Foreskin keratinocyte (primary cell): ENCODE measurements at places on chromosomes 13 and 19. TPM values are rescaled to one million over a fixed set of nuclear protein-coding genes. Genes with fewer than 3 reads are reported as not detected.
A peak's percentile ranks its signal among the peaks of the same experiment; 100 is the strongest.

Gene PRR20B
- total RNA-seq = not detected in 2 replicates

- no peak for DNase-seq
These were observed 3.8 kb upstream of the KPTN start for GRCh38 chr19:47487551-47488515.

DNA sequence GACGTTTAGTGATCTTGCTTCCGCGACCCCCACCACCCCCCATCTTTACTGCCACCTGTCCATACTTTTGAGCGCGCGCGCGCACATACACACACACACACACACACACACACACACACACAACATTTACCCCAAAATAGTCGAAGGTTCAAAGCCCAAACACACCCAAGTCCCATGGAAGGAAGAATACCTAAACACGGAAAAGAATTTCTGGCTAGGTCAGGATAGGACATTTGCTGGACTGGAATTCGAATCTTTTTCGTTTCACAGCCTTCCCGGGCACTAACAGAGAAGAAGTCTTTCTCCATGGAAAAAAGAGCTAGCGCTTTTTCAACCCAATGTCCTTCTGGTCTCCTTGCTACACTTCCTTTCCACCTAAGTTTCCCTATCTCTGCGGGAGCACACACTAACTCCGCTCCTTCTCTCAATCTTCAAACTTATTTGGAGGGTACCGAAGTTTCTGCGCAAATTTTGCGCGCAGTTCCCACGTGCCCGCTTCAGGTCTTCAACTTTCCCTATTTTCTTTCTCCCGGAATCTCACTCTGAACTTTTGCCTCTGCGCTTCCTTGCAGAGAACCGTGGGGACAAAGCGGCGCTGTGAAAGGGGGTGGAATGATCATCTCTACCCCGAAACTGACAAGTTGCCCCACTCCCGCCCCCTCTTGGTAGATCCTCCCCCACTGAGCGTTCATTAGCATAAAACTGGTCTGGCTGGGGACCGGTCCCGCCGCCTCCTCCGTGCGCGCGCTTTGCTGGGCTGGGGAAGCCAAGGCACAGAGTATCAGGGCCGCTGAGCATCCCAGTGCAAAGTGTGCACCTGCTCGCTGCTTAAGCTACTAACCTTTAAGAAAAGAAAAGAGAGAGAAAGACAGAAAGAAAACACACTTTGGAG, 2.7 kb downstream of the DACH1 start:
- no peak for DNase-seq

DNA sequence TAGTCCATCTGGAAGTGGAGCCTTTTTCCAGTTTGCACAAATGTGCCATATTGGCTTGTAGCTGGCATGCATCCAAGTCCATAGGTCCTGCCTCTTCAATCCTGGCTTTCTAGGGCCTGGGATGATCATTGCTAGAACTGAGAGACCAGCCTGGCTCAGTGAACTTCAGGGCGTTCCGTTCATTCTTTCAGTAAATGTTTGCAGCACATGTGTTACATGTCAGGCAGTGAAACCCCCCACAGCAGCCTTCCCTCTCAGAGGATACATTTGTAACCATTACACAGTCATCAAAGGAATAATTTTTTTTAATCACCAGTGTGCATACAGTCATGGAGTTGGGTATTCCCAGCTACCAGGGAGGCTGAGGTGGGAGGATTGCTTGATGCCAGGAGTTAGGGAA, 9.7 kb downstream of the FUT2 start:
- DNase-seq = no peak

Gene PLIN5
- not detected in 2 replicates for total RNA-seq

GRCh38 chr13:23512762-23513395, 57.3 kb upstream of the TNFRSF19 start:
- no peak for DNase-seq

Gene CERS4
- total RNA-seq = 5.2 and 9.9 TPM in 2 replicates

GRCh38 chr13:46615888-46616531, 63.0 kb downstream of the LRCH1 start:
- DNase-seq = no peak

DNA sequence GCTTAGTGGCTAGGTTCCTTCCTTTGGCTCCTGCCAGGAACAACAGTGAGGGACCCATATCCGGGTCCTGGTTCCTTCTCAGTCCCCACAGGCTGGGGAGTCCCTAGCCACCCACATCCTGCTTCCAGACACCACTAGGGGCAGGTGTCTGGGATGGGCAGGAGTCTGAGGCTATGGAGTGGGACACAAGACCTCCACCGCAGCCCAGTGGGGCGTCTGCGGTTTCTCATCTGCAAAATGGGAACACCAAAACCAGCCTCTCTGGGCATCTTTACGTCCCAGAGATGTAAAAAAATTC, 879 bp upstream of the FCGBP start:
- no peak for DNase-seq

GRCh38 chr13:51452361-51453206, at the start of gene INTS6:
TSS of gene INTS6 (minus strand) at chr13:51453036. CDS start at chr13:51452525, 511 bp downstream.
- peak; percentile 96 for DNase-seq

- no peak for DNase-seq
These were observed 101.8 kb upstream of the DIAPH3 start for GRCh38 chr13:60265566-60265965.

Gene C1QTNF9
- total RNA-seq = not detected in 2 replicates

Gene NAPSA
- 0.41 and 0.53 TPM in 2 replicates for total RNA-seq

Gene SYNGR4
- total RNA-seq = 0.11 TPM in 1 of 2 replicates, not detected in the other

Gene CEACAM16
- not detected in 2 replicates for total RNA-seq

DNA sequence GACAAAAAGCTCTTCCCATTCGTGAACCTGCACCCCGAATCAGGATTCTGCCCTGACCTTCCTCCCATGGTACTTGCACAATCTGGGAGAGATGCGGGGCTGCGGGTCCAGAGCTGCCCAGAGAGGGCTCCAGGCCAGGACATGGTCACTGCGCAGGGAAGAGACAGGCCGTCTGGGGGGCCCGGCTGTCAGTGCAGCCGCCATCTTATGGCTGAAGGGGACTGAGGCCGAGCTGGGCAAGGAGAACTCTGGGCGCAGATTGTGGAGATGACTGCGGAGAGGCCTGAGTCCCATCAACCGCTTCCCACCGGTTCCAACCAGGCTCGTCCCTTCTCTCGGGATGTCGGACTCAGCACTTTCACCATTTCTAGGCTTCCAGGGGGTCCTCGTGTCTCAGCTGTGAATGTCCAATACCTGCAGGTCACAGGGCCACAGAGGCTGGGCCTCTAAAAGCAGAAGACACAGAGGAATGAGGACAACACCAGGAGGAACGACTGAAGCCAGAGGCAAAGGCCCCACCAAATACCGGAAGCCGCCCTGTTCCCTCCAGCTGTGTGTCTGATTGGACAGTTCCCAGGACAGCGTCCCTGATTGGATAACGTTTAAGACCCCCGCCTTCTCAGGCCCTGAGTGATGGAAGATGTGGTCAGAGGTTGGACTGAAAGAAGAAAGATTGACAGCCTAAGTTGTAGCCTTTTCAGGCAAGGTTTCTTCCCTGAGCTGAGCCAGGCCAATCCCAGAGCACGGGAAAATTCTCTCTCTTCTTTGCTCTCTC, 117.1 kb upstream of the ZNF91 start:
- DNase-seq = no peak

Gene B3GNT3
- total RNA-seq = 6.5 and 11.5 TPM in 2 replicates

GRCh38 chr19:1725100-1726064, 27.9 kb upstream of the ONECUT3 start:
- no peak for DNase-seq

DNA sequence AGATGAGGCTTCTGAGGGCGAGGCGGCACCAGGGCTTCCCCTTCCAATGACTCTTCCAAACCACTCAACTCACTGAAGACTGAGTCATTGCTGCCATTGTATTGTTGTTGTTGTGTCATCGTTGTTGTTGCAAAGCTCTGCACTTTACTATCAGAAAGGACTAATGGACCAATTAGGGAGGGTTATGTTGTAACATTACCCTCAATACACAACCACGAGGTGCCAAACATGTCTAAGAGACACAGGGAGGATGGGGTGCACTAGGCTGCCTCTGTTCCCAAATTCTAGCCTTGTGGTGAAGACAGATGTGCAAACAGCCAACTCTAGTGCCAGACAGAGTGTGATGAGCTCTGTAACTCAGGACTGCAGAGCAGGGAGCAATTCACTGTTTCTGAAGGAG, 1075.2 kb downstream of the UQCRFS1 start:
- DNase-seq = no peak

DNA sequence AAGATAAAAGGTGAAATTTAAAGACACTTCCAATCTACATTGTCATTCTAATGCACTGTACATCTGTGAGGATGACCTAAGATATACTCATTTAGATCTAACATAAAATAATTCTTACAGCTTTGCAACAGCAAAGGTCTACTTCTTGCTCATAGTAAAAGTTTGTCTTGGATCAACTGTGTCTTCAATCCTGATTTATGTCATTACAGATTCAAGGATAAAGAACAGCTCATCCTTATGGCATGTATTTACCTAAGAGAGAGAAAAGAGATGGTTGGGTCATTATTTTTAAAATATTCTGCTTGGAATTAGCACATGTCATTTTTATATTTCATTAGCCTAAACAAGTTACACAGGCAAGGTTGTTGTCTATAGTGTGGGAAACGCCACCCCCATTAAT, 2193.1 kb downstream of the PCDH9 start:
- no peak for DNase-seq

- no peak for DNase-seq
These were observed 2788.4 kb downstream of the PCDH9 start for GRCh38 chr13:64441740-64442139.

DNA sequence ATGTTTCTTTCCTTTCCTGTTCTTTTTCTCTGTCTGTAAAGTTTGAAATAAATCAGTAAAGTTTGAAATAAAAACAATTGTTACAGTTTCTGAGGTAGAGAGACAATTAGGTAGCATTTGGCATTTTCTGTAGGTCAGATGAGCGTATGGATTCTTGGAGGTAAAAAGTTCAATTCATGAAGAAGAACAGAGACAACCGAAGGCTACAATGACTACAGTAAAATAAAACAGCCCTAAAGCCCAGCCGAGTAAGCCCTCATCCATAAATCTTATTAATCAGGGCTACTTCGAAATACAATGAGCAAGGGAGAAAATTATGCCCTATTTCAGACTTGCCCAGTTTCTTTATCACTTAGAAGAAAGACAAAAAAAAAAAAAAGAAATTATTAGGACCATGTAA, 941.9 kb upstream of the SLC10A2 start:
- no peak for DNase-seq

DNA sequence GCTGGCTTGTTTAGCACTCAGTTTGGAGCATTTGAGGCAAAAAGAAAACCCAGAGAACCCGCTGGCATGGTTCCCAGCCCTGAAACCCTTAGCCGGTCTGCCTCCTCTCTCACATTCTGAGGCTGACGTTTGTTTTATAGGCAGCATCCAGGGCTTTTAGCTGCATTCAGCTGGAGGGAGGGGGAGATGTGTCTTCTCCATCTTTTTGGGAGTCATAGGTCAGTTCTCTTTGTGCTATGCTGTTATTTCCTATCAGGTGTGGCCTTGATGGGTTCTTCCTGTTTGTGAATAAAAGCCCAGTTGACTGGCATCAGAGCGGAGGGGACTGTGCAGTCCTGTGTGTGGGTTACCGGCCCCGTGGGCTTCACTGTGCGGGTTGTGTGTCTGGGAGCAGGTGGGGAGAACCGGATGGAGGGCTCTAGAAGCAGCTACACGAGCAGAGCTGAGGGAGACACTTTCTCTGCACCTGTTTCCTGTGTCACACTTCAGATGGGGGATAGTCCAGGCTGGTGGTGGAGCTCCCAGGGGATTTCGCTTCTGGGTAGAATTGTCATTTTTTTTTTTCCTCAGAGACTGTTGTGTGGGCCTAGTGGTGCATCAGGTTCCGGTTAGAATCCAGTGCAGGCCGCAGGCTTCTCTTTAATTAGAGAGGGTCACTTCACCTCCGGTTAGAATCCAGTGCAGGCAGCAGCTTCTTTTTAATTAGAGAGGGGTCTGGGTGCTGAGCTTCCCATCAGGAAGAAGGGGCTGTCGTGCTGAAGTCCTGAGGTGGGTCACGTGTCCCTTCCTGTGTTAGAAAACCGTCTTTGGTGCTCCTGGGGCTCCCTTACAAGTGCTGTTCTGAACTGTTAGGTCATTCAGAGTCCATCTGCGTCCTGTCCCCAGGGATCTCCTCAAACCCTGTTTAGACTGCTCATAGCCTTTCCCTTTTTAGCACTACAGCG, 69.6 kb downstream of the ARHGEF7 start:
- no peak for DNase-seq

Gene IL27RA
- 7.8 and 8.3 TPM in 2 replicates for total RNA-seq

DNA sequence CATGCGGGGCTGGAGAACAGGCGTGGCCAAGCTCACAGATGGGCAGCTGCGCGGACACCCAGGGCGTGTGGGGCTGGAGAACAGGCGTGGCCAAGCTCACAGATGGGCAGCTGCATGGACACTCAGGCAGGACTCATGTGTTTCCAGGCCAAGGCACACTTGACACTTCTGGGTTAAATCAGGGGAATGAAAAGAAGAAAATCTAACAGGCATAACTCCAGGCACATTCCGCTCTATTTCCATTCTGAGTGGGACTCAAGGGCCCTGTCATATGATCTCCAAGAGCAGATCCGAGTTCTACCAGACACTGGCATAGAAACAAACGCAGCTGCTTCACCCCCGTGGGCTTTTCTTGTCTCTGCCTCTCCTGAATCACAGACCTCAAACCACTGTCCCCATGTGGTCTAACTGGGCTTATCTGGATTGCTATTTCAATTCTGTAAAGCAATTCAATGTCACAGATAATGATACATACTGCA, 17.4 kb upstream of the C13orf46 start:
- DNase-seq = no peak

Gene FAM83E
- 0.48 and 0.67 TPM in 2 replicates for total RNA-seq

DNA sequence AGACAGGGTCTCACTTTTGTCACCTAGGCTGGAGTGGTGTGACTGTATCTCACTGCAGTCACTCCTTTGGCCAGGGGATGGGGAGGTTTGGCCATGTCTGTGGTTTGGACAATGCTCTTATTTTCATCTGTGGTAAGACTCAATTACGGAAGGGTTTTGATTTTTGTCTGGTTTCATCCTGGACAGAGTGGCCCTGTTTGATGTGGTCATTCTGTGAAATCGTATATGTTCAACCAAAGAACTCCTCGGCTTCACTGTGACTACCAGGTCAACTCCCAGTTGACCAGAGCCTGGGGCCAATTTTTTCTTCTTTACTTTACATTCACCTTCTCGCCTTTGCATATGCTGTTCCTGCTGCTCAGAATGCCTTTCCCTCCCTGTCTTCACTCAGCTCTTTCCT, 6.8 kb upstream of the CCDC124 start:
- no peak for DNase-seq
